ENCODE measurements at places on chromosomes 3 and 15.
A peak's percentile ranks its signal among the peaks of the same experiment; 100 is the strongest.

DNA sequence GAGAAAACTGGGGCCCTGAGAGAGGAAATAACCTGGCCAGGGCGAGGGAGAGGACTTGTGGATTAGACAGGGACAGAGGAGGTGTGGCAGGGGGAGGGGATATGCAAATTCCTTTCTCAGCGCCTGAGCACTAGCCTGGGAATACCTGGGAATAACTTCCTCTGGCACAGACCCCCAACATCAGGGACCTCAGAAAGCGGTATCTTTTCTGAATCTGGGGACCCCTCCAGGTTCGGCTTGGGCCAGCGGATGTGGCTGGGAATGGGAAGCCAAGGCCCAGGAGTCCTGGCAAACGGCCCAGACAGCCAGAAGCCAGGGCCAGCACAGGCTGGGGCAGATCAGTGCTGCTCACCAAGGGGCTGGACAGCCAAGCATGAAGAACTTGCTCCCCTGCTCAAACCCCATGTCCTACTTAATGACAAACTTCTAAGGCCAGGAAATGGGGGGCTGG is 9.2 kb upstream of the ACSBG1 start:
- DNase-seq: peak; percentile 54

- DNase-seq: no peak
Observed at GRCh38 chr3:104951426-104951825, 415.3 kb upstream of the ALCAM start.

GRCh38 chr3:44712455-44713075 is at the start of gene ZNF502:
TSS of gene ZNF502 (plus strand) at chr3:44712660. CDS start at chr3:44720262, 7,602 bp downstream.
- peak; percentile 78 for DNase-seq

- DNase-seq: no peak
Observed at GRCh38 chr15:63238796-63239195, 38.6 kb upstream of the APH1B start.

GRCh38 chr3:152574461-152575079 is 260.4 kb upstream of the P2RY1 start:
- DNase-seq: peak; percentile 83

- no peak for DNase-seq
Observed at GRCh38 chr3:34727700-34728099, 911.6 kb upstream of the ARPP21 start.

DNA sequence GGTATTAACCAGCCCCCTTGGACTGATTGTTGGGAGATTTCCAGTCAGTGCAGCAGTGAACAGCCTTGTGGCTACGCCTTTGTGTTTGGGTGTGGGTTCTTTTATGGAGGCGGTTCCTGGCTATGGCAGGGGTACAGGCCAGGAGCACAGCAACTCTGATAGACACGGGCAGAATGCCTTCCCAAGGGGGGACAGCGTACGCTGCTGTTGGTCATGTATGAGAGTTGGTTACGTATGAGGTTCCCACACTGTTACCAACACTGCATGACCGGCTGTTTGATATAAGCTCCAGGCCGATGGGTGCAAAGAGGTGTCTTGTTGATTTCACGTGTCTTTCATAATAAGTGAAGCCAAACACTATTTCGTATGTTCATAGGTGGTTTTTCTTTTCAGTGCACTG is 187.8 kb downstream of the NSMCE3 start:
- DNase-seq: no peak

- no peak for DNase-seq
Observed at GRCh38 chr3:46821553-46821952, 41.7 kb downstream of the MYL3 start.

GRCh38 chr3:193439423-193439822 is 60.9 kb upstream of the ATP13A5 start:
- no peak for DNase-seq

DNA sequence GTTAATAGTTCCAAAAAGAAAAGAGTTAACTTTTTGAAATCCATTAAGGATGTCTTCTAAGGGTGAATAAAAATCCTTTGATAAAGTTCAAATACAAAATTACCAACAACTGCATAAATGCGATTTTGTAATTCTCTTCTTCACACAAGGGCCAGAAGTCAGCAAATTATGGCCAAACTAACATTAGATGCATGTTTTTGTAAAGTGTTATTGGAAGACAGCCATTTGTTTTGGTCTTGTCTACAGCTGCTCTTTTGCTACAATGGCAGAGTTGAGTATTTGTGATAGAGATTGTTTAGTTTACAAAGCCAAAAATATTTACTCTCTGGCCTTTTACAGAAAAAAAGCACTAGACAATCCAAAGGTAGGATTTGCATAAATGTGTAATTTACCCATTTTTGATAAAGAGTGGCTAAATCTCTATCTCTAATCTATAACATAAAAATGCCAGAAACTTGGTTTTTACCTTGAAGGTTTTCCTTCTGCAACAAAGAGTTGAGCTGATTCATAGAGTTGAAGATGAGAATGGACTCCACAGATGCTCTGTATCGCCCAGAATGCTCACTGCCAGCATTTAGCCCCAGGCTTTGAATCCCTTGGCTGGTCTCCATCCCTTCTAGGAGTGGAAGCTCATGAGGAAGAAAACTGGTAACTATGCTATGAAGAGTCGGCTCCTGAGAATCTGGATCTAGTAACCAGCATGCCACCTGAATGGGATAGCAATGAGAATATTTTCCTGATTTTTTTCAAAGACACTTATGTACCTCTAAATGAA is 64.5 kb downstream of the POLQ start:
- DNase-seq: no peak

GRCh38 chr3:124256156-124256555 is 264.2 kb upstream of the ROPN1 start:
- DNase-seq: no peak

GRCh38 chr3:135549928-135550494 is 415.5 kb upstream of the PPP2R3A start:
- DNase-seq: no peak

DNA sequence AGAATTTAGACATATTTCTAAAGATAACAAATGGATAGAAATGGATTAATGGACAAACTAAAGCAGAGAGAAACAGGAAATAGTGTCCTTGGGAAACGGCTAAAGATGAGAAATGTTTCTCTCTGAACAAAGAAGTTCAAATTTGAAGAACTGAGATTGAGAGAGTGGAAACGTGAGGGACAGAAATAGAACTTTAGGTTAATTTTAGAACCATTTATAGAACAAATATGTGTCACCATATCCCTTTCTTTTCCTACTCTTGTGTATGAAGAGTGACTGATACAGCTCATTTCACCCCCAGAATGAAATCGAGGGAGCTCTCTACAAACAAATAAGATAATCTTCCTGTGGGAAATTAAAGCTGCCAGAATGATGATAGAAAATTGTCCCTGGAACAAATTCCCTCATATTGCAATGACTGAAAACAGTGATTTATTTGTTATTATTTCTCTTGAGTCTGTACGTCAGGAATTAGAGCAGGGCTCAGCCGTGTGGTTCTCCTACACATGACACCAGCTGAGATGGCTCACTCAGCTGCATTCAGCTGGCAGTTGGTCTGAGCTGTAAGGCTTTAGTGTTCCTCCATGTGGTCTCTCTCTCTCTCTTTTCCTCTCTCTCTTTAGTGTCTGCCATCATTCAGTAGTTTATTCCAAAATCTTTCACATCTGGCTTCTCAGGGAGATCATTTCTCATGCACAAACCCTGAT is 46.6 kb upstream of the ARPP21 start:
- no peak for DNase-seq

DNA sequence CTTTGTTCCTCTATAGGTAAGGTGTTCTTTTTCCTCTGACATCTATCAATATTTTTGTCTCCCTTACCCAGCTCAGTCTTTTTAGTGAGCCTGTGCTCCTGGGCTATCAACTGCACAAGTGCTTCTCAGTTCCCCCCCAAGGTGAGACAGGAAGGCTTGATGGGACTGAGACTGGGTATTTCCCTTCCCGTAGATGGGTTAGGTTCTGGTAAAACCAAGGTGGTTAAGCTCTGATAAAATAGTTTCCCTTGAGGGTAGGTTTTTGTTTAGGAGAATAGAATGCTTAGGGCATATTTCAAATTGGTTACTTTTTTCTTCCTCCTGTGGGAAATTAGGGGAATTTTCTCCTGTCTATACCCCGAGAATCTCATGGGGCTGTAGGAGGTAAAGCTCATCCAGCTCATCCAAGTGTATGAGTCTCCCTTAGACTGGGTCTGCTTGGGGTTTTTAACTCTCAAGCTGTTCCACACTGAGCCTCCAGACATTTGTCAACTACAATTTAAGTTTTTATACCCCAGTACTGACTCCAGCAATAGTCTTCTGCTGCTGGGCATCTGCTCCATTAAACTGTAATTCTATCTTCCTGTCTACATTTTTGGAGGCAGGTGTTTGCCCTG is 44.9 kb downstream of the OXSR1 start:
- no peak for DNase-seq

- DNase-seq: no peak
Observed at GRCh38 chr15:85886309-85886811, 91.6 kb upstream of the KLHL25 start.

DNA sequence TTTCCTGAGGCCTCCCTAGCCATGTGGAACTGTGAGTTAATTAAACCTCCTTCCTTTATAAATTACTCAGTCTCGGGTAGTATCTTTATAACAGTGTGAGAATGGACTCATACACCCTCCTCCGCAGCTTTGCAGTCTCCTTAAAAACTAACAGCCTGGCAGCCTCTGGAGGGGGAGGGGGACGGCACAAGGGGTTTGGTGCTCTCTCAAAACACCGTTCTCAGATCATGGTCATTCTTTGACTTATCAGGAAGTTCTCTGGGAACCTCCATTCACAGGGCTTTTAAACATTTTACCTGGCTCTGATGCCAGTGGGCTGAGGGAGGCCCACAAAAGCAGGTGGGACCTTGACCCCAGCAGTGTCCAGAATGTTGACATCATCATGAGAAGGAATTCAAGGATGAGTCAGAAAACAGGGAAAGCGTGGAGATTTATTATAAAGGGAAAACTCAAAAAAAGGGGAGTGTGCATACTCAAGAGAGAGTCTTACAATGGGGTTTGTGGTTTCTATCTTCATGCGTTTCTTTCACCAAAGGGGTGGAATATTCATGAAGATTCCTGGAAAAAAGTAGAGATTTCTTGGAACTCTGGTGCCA is 43.9 kb downstream of the ONECUT1 start:
- no peak for DNase-seq

- no peak for DNase-seq
Observed at GRCh38 chr3:294096-294495, 97.5 kb downstream of the CHL1 start.

DNA sequence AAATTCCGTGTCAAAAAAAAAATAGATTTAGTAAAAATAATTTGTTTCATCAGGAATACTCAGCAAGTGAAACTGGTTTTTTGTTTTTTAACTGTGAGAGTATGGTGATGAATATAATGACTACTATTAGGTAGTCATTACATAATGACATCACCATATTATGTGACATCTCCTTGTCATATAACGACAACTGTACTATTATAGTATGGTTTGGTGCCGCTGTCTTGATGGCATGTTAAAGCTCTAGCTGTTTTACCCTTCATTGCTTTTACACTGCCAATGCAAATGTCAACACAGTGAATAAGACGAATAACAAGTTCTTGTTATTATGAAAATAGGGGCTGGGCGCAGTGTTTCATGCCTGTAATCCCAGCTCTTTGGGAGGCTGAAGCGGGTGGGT is 45.6 kb upstream of the FAH start:
- no peak for DNase-seq

DNA sequence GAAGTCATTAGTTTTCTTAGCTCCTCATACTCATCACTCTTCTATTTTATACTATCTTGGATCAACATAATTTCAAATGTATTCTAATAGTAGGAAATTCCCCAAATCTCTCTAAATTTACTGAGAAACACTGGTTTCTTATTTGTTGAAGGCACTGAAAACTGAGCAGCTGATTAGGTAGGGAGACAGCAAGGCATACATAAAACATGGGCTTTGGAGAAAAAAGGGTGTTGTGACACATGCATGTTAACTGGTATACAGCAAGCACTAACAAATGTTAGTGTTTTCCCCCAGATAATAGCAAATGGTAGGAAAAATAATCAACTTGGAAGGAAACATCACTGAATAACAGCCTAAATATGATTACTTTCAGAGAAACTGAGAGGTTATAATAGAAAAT is 125.5 kb upstream of the TSPAN3 start:
- DNase-seq: no peak

DNA sequence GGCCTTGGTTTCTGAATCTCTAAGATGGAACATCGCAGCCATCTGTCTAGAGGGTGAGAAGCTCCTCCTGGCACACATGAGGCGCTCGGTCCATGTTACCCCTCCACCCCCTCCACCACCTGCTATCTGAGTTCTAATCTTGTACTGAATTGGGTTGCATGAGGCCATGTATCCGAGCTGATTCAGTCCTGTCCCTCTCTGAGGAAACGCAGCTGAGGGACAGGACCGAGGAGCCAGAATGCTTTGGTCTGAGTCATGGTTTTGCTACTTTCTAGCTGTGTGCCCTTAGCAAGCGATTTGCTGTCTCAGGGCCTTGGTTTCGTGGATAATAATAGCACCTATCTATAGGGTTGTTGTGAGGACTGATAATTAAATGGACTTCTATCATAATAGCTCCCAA is 87.8 kb upstream of the SEC13 start:
- no peak for DNase-seq

Data from COR-L47 (cell line).